ENCODE measurements at places on chromosomes 2 and 18.

- no peak for DNase-seq
These were observed 388.0 kb upstream of the SYT4 start for GRCh38 chr18:43665105-43665788.

- no peak for DNase-seq
These were observed 155.3 kb downstream of the MSH2 start for GRCh38 chr2:47558116-47558767.

- no peak for DNase-seq
These were observed 314.8 kb upstream of the LRP1B start for GRCh38 chr2:142445551-142446072.

GRCh38 chr18:30387401-30387800, 655.1 kb downstream of the DSC3 start:
- DNase-seq: no peak

- DNase-seq: no peak
These were observed 50.5 kb upstream of the SULT1C3 start for GRCh38 chr2:108189316-108189715.

DNA sequence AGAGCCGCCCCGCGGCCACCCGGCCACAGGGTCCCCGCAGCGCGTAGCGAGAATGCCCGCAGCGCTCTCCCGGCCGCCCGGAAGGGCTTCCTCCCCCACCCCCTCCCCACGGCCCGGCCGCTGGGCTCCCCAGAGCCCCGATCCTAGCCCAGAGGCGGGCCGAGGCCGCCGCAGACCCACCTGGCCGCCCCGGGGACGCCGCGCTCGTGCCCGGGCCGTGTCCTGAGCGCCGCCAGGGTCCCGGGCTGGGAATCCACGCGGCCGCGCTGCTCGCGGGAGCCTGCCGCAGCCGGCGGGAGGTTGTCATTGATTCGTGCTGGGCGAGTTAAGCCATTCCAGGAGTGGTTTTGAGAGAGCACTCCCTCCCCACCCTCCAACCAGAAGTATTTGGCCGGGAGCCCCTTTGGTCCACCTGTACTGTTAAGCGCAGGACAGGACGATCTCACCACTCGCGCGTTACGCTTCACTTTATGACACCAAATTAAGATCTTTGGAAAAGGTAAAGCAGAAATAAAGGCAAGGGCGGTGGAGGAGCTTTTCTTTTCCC, 206.4 kb upstream of the SMAD2 start:
- DNase-seq: no peak

DNA sequence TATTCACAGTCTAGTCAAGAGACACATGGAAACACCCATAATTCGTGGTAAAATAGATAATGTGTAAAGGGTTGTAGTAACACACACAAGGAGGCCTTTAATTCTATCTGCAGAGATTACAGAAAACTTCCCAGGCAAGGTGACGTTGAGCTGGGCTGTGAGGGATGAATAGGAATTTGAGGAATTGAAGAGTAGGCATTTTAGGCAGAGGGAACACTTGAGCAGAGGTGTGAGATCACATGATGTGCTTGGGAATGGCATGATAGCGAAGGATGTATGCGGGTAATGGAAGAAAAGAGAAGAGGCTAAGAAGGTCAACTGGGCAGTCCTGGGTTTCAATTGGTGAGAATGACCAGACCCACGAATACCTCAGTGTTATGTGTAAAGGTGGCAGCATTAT, 20.2 kb downstream of the DRC1 start:
- no peak for DNase-seq

- DNase-seq: no peak
These were observed 11.8 kb downstream of the MTX2 start for GRCh38 chr2:176280867-176281658.

GRCh38 chr18:58105888-58106260, 61.8 kb downstream of the NEDD4L start:
- no peak for DNase-seq

DNA sequence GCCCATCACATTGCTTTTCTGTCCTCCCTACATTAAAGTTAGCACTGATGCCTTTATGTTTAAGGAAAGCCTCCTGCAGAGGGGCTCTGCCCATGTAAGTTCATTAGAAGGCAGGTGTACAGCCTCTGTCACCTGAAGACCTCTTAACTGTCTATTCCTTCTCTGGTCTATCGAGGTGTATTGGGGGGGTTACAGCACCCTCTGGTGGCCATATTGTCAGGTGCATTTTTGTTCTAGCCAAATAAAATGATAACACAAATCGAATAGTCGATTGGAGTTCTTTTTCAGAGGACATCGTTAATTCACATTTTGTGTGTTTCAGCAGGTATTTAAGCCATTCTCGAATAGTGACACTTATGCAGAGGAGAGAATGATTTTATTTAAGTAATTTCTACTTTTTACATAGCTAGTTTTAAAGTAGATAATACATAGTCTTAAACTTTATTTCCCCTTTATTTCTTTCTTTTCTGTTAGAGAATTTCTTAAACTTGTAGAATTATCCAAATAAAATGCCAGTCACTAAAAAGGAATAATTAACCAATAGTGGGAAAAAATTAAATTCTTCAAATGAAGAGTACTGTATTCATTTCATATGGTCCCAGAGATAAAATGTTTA, 136.8 kb downstream of the NEDD4L start:
- peak; percentile 31 for DNase-seq

DNA sequence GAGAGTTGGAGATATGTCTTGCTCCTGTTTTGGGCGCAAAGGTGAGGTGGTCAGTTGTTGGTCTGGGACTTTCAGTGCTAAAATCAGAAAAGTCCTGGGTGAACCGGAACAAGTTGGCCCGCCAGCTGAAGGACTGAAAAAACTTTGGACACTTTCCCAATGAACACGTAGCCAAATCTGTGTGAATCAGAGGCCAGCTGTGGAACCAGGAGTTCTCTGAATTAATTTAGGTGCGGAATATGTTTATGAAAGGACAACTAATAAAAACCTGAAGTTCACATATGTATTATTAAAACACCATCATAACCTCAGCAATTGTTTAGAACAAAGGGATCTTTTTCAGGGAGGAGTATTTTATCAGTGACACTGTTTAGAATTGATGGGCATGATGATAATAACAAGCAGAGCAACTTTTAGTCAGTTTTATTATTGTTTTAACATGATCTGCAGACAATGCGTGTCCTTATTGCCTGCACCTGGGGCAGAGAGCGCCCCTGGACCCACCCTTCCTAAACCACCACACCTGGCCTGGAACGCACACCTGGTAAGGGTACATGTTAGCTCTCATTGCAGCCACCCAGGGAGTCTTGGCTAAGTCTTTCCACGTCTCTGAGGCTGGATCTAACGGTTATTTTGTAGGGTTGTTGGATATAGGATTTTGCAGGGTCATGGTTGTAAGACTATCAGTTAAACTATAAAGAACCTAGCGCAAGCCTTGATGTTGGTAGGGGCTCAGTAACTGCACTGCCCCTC, 9.9 kb upstream of the ODC1 start:
- DNase-seq: no peak

- no peak for DNase-seq
These were observed 33.0 kb downstream of the VAPA start for GRCh38 chr18:9946831-9947230.

DNA sequence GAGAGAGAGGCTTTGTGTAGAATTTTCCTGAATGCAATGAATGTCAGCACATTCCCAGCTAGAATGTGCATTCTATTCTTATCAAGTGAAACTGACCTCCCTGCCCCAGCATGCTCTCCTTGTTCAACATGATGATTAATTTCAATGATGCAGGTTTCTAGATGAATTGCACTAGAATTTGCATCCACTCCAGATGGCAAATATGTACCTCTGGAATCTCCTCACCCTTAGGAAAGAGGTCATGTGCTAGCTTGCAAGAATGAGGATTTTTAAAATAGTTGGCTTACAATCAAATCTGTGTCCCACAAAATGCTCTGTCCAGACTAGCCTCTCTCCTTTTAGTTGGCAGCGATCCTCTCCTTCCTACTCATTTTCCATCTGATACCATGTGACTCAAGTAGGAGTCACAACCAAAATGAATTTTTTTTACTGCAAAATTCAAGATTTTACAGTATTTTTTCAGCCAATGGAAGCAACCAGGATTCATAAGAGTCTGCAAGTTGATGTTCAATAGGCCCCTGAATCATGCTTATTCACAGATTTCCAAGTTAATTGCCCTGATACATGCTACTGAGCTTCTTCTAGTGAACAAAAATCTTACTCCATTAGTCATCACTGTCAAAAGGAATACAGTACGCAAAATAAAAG, 21.0 kb upstream of the STAT4 start:
- DNase-seq: no peak

DNA sequence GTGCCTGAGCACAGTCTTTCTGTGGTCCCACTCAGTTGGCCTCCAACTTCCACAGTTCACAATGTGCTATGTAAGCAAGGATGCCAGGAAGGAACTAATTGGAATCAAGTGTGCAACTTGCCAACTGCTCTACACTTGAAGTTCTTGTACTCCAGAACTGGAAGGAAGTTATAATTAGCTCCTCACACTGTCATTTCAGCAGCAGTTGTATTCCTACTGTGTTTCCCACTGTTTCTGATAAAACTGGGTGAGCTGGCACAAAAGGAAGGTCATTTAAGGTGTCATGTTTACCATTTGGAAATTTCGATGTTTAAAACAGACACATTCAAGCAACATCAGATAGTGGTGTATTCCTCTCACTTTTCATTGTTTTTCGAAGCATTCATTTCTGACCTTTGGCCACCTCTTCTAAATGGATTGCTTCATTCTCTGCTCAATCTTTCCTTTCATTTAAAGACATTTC, 84.2 kb downstream of the ANTXR1 start:
- no peak for DNase-seq

DNA sequence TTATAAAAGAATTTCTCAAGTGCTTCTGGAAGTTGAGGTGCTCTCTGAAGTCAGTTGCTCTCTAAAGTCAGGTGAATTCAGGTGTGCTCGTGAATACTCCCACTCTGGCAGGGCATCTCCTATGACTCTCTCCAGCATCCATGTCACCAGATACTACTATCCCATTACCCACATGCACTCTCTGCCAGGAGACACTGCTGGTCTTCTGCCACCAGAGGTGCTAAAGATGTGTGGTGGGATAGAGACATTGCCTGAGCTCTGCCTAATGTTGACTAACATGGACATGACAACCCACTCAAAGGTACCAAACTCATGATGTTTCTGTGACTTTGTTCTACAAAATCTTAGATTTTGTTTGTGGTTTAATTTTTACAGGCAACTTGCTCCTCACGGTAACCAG, 106.4 kb upstream of the HNRNPA3 start:
- no peak for DNase-seq

- DNase-seq: no peak
These were observed 75.3 kb downstream of the CCDC148 start for GRCh38 chr2:158381205-158381604.

- no peak for DNase-seq
These were observed 100.1 kb downstream of the WDPCP start for GRCh38 chr2:63488118-63488713.

GRCh38 chr18:76679945-76680344, 142.4 kb upstream of the ZNF236 start:
- no peak for DNase-seq

DNA sequence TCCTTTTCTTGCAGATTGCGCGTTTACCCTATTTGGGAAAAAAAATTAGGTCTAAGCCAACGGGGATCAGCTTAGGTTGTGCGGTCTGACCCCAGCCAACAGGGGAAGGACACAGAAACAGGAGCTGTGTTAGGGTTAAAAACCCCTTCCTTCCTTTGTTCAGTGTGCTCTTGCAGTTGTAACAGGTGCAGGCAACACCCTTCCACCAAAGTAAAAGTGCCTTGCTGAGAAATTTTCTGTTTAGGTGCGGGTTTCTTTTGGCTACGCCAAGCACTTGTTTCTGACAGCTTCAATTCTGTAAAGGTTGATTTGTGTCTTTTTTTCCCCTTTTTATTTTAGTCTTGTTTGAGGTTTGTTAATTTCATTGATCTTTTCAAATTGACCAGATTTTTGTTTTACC, 92.5 kb downstream of the PTPN4 start:
- DNase-seq: no peak

DNA sequence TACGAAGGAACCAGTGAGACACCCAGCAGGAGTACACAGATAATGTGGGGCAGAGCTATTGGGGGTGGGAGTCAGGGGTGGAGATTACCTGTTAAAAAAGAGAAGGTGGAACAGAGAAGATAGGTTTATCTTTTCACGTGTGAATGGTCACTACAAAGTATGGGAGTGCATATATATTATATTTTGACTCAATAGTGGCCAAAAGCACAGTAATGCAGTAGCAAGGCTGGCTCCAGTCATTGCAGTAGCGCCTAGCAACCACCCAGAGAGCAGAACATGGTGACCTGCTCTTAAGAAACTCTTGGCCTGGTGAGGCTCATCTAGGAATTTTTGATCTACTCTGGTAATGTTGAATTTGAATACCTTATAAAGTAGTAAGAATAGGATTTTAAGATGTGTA, 1.0 kb downstream of the IMPACT start:
- DNase-seq: no peak

- DNase-seq: no peak
These were observed 315.2 kb downstream of the TDRD15 start for GRCh38 chr2:21438949-21439348.

- DNase-seq: no peak
These were observed 246.0 kb upstream of the CXCR4 start for GRCh38 chr2:136363900-136364299.

Measured in stimulated activated CD4-positive, alpha-beta T cell treated with anti-CD3 and anti-CD28 coated beads, Interleukin-1b, Interleukin-23, amount 100 ng/mL, for 1 hour (primary cell).